ENCODE measurements at places on chromosomes 12 and 14. TPM values are rescaled to one million over a fixed set of nuclear protein-coding genes. Genes with fewer than 3 reads are reported as not detected.
A peak's percentile ranks its signal among the peaks of the same experiment; 100 is the strongest.

DNA sequence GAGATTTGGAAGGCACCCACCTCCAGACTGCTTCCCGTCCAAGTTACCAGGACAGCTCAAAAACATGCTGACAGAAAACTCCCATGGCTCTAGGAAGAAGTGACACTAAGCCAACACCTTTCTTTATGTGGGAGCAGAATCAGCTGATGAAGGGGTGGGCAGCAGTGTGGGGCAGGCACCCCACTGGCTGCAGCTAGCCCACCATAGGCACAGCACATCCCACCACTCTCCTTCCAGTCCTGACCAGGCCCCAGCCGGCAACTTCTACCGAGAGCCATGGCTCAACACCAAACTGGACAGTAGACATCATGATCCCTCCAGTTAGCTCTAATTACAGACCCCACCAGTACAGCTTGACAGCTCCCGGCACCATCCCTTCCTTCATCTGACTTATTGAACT, 45.0 kb downstream of the SH2B3 start:
- no peak for ATAC-seq

Gene SNAPC1
- total RNA-seq = 6.1 TPM

Gene AKAP6
- total RNA-seq = 33.1 TPM

Gene MANSC1
- 11.0 TPM for total RNA-seq

DNA sequence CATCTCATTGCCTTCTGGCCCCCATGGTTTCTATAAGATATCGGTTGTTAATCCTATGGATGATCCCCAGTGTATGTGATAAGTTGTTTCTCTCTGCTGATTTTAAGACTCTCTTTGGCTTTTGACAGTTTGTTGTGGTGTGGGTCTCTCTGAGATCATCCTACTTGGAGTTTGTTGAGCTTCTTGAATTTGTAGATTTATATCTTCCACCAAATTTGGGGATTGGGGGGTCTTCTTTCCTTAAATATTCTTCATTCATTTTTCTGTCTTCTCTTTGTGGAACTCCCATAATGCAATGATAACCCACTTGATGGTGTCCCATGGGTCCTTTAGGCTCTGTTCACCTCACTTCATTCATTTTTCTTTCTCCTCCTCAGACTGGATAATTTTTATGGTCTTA, 20.0 kb upstream of the BBS10 start:
- no peak for ATAC-seq

GRCh38 chr12:27779416-27779919, 565 bp upstream of the KLHL42 start:
- no peak for ATAC-seq

DNA sequence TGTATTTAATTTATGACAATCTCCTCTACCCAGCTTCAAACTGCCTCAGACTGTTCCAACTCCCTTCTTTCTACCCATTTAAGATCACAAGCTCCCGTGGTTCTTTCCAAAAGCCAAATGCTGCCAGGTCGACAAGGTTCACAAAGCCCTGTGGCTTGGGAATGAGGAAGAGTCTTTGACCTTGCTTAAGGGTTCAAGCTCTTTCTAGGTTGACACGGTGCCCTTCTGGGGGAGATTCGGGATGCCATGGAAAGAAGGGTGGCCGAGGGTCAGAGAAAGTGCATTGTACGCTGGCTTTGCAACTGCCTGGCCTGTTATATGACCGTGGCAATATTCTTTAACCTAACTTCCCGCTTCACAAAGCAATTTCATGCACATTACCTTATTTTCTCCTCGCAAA, 239.3 kb downstream of the ANO2 start:
- ATAC-seq = no peak

DNA sequence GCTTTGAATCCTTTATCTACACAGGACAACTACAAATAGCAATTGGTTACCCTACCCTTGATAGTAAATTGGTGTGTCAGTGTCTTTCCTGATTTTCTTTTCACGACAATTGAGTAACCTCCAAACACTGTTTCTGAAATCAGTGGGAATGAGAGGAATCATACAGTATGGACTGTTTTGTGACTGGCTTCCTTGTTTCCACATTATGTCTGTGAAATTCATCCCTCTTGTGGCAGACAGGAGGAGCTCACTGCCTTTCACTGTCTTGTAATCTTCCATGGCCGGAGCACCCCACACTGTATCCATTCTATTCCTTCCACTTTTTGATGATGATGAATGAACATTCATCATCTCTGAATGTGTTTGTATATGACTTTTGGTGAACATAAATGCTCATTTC, 164.0 kb upstream of the PZP start:
- ATAC-seq = no peak

- no peak for ATAC-seq
These were observed 205.6 kb downstream of the ESR2 start for GRCh38 chr14:64088647-64088964.

Gene P2RX2
- total RNA-seq = 2.7 TPM

Gene MYF5
- total RNA-seq = not detected

DNA sequence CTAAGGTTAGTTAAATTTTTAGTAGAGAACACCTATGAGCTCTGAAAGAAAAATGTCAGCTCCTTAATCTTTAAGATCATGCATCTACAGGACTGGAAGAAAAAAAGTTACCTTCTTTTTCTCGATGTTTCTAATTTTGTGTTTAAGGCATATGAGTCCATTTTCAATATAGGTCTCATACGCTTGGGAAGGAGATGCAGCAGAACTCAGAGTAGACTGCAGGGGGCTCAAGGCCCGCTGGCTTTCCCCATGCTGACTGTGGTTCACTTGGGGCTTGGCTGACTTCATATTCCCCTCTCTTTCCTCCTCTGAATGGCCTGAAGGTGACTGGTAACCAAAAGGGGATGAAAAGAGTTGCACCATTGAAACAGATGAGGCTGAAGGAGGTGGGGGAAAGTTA, 1.5 kb downstream of the CAPRIN2 start:
- no peak for ATAC-seq

Gene ZDHHC22
- total RNA-seq = 0.12 TPM

GRCh38 chr12:7679251-7680045, 13.7 kb upstream of the APOBEC1 start:
- no peak for ATAC-seq

Gene PPP1R1A
- total RNA-seq = 27.9 TPM

- no peak for ATAC-seq
These were observed 87.0 kb downstream of the GALNT8 start for GRCh38 chr12:4807116-4807783.

DNA sequence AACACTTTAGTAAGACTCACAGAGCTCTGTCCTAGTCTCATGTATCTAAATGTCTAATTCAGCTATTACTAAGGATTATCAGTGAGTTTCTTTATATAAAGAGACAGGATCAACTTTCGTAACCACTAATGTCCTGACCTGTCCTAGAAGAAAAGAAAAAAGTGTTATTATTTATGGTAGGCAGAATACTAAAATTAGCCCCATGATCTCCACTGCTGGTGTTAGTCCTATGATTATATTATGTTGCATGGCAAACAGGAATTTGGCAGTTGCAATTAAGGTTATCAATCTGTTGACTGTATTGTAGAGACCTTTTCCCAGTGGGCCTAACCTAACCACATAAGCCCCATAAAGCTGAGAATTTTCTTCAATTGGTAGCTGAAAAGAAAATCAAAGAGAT, 132.9 kb upstream of the DIO2 start:
- ATAC-seq = no peak

DNA sequence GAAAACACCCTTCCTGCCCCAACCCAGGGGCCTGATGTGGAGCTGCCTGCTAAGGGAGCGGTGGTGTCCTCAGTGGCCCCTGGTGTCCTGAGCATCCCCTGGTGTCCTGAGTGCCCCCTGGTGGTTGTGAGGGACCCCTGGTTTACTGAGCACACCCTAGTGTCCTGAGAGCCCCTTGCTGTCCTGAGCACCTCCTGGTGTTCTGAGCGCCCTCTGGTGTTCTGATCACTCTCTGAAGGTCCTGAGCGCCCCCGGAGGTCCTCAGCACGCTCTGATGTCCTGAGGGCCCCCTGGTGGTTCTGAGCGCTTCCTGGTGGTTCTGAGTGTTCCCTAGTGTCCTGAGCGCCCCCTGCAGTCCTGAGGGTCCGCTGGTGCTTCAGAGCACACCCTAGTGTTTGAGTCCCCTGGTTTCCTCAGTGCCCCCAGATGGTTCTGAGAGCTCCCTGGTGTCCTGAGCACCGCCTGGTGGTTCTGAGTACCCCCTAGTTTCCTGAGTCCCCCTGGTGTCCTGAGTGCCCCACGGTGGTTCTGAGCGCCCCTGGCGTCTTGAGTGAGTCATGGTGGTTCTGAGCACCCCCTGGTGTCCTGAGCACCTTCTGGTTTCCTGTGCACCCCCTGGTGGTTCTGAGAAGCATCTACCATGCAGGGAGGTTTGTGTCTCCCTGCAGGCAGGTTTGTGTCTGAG, 1004.2 kb downstream of the TMEM121 start:
- ATAC-seq = no peak

Gene KLRD1
- 0.94 TPM for total RNA-seq

Gene RFX4
- total RNA-seq = not detected

GRCh38 chr12:67698672-67699581, 50.4 kb downstream of the DYRK2 start:
- ATAC-seq = peak; percentile 10

DNA sequence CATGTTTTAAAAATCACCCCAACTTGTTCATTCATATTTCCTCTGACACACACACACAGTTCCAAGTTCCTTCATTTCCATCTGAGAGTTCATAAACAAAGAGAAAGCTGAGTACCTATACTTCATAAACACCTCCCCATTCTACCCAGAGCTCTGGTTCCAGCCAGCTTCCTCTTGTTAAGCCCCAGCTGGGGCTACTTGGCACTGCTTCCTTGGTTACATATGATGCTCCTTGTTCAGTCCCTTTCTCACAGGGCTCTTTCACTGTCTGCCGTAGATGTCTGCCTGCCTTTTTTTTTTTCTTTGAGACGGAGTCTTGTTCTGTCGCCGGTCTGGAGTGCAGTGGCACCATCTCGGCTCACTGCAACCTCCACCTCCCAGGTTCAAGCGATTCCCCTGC, 77.5 kb downstream of the COX16 start:
- ATAC-seq = no peak

Gene ACOT6
- not detected for total RNA-seq

- no peak for ATAC-seq
These were observed 45.3 kb upstream of the RAP1B start for GRCh38 chr12:68565391-68565903.

DNA sequence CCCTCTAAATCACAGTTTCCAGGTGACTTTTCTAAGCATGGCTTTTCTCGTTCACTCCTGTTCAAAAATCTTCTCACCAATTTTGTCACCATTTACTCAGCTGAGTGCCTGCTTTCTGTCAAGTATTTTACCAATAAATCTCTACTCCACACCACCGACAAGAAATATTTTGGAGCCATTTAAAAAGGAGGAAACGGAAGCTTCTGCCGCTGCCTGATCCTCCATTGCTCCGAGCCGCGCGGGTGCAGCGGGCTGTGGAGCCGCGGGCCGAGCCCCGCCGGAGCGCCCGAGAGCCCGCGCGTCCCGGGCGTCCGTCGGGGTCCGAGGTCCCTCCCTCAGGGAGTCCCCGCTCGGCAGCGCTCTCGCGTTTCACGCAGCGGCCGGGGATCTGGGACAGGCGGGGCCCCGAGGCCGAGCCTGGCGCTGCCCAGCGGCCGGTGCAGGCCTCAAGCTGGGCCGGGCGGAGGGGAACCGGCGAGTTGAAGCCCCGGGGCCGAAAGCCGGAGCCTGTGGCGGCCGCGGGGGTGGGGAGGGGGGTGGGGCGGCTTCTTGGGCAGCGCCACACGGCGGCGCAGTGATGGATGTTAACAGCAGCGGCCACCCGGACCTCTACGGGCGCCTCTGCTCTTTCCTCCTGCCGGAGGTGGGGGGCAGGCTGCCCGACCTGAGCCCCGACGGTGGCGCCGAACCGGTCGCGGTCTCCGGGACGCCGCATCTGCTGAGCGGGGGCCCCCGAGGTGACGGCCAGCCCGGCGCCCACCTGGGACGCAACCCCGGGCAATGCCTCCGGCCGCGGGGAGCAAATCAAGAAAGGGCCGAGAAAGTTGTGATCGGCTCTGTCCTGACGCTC, 1.1 kb upstream of the HEBP1 start:
- ATAC-seq = peak; percentile 34

Gene JAG2
- 3.7 TPM for total RNA-seq

- no peak for ATAC-seq
These were observed 127.6 kb downstream of the ANO6 start for GRCh38 chr12:45343269-45344051.

DNA sequence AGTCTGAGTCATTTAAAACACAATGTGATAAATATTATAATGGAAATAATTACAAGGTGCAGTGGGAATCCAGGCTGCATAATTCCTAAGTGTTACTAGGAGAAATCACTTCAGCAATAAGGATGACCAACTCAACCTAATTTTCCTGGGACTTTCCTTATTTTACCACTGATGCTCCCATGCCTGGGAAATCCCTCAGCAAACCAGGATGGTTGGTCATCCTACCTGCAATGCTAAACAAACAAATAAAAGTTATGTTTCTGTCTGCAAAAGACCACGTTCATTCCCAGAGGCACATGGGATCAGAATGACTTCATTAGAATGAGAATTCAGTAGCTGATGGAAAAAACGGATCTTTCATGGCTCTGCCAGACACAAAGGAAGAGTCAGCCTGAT, 130.8 kb upstream of the RAP1B start:
- ATAC-seq = no peak

Gene WIF1
- total RNA-seq = not detected

GRCh38 chr14:92945959-92946846, 23.3 kb downstream of the CHGA start:
- ATAC-seq = peak; percentile 56

DNA sequence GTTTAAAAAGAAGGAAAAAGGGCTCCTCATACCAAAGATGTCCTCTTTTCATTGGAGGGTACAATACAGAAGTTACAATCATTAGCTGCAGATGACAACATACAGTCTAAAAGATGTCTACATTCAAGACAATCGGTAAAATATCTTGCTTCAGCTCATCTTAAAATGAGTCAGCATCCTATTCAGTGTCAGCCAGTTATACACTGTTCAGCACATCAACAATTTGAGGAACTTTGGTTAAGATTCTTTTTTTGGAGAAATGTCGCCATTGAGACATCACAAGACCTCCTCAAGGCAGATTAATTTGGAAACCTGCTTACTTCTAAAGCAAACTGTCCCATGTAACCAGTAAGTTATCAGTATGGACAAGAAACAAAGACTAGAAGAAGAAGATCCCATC, 100.7 kb upstream of the SLC38A4 start:
- no peak for ATAC-seq

DNA sequence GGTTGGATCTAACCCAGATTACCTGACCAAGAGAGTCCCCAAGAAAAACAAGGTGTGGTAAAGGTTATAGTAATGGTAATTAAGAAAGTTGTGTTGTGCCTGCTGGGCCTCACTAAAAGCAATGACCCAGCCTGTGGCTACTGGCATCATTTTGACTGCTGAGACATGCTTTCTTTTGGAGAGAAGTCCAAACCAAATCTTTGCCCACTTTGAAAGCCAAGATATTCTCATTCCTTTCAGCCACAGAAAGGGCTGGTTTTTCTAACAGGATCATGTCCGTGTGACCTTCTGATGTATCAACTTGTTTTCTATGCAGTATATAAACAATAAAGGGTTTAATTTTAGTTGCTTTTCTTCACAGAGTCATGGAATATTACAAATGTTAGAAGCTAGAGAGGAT, 388.6 kb downstream of the RAD51B start:
- ATAC-seq = no peak
